ENCODE measurements at places on chromosomes 5 and 9.

DNA sequence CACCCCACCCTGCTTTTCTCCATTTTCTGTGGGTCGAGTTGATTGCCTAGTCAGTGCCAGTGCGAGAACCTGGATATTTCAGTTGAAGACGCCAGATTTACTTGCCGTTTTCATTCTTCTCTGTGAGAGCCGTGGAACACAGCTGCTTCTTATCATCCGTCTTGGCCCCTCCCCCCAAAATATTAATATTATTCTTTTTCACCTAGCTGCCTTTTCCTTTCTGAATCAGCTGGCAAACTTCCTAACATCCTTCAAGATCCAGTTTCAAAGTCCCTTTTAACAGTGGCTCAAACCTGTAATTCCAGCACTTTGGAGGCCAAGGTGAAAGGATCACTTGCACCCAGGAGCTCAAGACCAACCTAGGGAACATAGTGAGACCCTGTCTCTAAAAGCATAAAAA, 117.1 kb upstream of the RASA1 start:
- peaks cover 29% of the 10 kb centered on the region for H3K4me1 ChIP-seq
- no peak for DNase-seq
- no peaks in the 10 kb centered on the region for H3K27me3 ChIP-seq
- H3K4me3 ChIP-seq: no peak overlapping the region
- no peaks in the 10 kb centered on the region for H3K36me3 ChIP-seq
- H3K27ac ChIP-seq: no peak overlapping the region

DNA sequence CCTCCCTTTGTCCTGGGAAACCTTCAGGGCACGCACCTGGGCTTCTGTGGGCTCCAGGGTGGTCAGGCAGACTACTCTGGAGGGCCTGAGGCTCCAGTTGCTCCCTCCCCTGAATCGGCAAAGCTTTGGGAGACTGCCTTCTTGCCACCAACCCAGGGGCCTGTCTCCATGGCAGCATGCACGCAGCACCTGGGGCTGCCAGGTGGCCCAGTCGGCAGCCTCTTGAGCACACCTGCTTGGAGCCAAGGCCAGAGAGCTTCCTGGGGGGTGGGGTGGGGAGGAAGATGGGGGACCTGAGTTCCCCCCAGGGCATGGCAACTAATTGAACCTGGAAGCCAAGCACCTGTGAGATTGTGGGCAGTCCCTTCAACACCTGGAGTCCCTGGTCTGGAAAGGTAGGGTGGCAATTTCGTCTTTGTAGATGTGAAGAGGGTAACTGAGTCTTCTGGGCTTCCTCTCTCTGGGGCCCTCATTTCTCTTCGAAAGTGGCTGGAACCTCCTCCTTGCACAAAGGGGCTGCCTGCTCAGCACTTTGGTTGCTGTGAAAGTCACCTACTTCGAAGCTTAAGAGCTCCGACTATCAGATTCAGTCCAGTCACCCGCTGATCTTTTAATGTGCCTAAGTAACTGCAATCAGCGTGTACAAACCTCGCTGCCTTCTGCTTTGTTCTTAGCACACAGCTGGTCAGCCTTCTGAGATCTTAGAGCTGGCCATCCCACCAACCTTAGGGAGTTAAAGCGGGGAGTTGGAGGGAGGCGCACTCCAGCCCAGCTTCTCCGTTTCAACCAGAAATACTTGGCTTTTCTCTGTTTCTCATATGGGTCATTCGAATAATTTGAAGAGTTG, 4.0 kb downstream of the RNF183 start:
- H3K4me1 ChIP-seq: no peaks in the 10 kb centered on the region
- H3K36me3 ChIP-seq: no peaks in the 10 kb centered on the region
- H3K27me3 ChIP-seq: no peaks in the 10 kb centered on the region
- DNase-seq: no peak
- no peak overlapping the region for H3K4me3 ChIP-seq
- H3K27ac ChIP-seq: no peak overlapping the region

DNA sequence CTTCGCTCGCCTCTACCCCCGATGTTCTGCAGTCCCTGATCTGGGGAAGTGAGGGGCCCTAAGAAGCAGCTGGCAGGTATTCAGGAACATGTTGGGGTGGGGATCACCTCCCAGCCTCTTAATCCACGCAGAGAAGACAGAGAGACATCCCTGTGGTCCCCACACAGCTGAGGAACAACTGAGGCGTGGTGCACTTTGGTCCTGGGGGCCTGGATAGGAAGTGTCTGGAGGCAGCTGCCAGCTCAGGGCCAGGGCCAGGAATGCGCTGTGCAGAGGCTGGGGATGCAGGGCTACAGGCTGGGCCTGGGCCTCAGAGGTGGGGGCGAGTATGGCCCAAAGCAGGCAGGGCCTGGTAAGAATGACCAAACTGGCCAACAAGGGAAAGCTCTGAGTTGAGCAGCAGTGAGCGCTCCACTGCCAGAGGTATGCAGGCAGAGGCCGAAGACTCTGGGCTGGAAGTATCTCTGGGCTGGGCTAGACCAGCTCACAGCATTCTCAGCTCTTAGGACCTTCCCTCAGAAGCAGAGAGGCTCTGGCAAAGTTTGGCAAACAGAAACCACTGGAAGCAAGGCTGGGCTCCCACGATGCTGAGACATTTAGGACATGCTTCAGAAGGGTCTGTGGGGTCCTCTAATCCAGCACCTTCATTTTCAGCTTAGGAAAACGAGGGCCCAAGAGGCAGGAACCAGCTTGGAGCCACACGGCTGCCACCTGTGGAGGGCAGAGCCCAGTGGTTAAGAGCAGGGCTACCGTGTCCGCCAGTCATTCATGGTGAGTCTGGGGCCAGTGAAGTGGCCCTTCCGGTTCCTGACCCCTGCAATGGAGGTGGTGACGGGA, 174.4 kb downstream of the GAPVD1 start:
- no peaks in the 10 kb centered on the region for H3K4me1 ChIP-seq
- no peaks in the 10 kb centered on the region for H3K27me3 ChIP-seq
- no peak overlapping the region for H3K4me3 ChIP-seq
- H3K27ac ChIP-seq: no peak overlapping the region

- H3K4me1 ChIP-seq: peaks cover 10% of the 10 kb centered on the region
- no peak overlapping the region for H3K4me3 ChIP-seq
- no peak overlapping the region for H3K27ac ChIP-seq
Measured at GRCh38 chr9:126720036-126720435, 84.8 kb upstream of the ZBTB43 start.

GRCh38 chr5:102531506-102531905, 32.7 kb upstream of the SLCO6A1 start:
- no peaks in the 10 kb centered on the region for H3K27me3 ChIP-seq
- H3K4me1 ChIP-seq: no peaks in the 10 kb centered on the region
- H3K36me3 ChIP-seq: no peaks in the 10 kb centered on the region
- H3K4me3 ChIP-seq: no peak overlapping the region
- no peak for DNase-seq

DNA sequence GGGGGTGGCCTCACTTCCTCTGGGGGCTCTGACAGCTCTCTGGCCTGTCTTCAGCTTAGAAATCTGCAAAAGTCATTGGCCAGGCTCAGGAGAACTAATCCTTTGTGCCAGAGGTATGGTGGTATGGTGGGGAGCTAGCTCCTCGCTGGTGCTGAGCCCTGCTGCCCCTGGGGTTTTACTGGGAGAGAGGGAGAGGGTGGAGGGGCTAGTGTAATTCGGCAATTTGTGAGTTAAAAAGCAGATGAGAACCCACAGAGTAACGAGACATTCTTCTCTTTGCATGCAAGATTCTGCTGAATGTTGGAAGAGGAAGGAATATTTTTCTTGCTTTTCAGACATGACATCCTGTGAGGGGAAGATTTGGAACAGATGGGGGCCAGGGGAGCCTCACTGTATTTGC, 65.5 kb upstream of the SPRY4 start:
- peak overlapping the region; percentile 36 for H3K4me3 ChIP-seq
- H3K4me1 ChIP-seq: peaks cover 77% of the 10 kb centered on the region
- DNase-seq: no peak
- peak overlapping the region; percentile 94 for H3K27ac ChIP-seq
- no peaks in the 10 kb centered on the region for H3K27me3 ChIP-seq
- peaks cover 18% of the 10 kb centered on the region for H3K36me3 ChIP-seq

DNA sequence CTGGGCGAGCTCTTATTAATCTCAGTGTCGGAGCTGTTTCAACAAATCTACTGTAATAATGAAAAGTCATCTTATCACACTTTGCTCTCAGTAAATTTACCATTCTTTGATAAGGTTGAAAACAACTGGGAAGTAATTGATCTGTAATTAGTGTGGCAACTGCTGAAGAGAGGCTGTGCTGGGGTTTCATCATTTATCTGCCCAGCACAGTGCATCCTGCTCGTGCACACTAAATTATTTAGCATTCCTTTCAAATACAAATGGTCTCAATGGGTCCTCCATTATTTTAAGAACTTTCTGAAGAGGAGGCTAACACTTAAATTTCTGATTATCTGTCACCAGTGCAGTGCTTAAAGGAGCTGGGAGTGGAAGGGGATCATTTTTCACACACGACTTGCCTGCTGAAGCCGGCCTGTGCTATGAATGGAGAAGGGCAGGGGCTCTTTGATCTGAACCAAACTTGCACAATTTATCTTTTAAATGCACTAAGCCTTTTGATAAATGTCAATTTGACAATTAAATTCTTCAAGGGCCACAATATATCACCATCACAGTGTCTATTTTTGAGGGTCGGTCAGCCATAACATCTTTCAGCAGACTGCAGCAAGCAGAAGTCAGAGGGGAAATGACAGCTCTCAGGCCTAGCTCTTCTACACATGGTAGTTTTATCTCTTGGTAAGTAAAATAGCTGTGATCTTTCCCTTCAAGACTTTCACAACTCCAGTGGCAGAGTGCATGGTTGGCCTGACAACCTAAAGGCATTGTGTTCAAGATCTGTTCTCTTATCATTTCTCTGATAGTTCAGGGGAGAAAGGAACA, 106.4 kb upstream of the EFNA5 start:
- no peaks in the 10 kb centered on the region for H3K27me3 ChIP-seq
- no peak overlapping the region for H3K4me3 ChIP-seq
- H3K27ac ChIP-seq: no peak overlapping the region
- no peaks in the 10 kb centered on the region for H3K4me1 ChIP-seq

- peak overlapping the region; percentile 7 for H3K4me3 ChIP-seq
- H3K27me3 ChIP-seq: peaks cover 5% of the 10 kb centered on the region
- H3K4me1 ChIP-seq: no peaks in the 10 kb centered on the region
- H3K36me3 ChIP-seq: no peaks in the 10 kb centered on the region
Measured at GRCh38 chr5:150801117-150801927, 22.8 kb downstream of the SMIM3 start.

DNA sequence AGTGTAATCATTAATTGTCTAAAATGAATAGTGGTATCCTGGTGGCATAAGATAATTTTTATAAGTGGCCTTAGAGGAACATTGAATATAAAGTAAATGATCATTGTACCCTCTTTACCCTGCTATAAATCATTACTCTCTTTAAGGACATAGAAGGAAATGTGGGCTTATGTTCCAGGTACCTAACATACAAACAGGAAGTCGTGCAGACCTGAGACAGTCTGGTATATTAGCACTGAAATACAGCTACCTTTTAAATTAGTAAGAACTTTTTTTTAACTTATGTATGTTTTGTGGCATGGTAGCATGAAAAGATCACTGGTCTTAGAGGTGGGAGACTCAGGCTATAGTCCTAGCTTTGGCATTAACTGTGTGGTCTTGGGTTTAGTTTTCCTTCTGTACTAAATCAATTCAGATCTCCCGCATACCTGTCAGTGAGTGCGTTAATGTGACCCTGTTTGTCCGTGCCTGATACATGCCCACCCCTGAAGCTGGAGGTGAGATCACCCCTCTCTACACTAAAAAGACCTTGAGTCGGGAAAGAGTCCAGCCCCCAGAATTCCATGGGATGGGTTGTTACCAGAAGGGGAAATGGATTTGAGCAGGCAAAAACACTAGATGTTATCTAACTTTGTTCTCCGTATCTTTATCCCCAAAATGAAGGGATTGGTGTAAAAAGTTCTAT, 59.4 kb upstream of the ERBIN start:
- no peaks in the 10 kb centered on the region for H3K36me3 ChIP-seq
- H3K4me1 ChIP-seq: peaks cover 39% of the 10 kb centered on the region
- DNase-seq: no peak
- no peaks in the 10 kb centered on the region for H3K27me3 ChIP-seq

DNA sequence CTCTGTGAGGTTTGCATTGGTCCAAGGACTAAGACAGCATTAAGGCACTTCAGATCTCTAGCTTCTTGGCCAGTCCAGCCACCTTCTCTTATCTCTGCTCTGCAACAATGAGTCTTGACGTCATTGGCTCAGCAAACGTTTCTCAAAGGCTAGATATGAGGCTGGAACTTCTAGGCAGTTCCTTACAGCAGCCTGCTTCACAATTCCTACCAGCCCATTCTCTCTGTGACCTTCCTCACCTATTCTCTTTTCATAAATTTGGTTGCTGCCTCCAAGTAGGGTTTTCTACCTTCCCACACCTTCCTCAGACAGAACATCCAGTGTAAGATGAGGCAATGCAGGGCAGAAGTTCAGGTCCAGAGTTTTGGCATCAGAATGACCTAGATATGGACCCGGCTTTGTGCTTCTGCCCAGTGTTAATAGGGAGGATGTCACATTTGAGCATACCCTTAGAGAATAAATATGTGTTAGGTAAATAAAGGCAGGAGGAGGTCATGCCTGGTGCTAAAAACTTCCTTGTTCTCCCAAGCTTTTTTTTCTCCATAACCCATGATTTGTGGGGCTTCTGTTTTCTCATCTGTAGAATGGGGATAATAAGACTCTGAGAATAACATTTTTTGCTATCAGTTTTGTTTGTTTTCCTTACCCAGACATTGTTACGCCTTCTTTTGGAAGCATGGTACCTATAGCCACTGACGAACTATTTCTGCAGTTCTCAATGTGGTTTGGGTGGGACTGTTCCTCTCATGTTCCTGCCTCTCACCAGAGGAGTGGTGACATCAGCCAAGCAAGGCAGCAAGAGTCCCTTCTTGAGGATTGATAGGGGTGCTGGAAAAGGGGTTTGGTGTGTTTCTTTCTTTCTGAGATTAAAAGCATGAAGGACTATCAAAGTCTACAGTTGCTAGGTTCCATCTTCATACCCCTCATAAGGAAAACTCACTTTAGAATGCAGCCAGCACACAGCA, 220.6 kb upstream of the TRIM32 start:
- H3K36me3 ChIP-seq: no peaks in the 10 kb centered on the region
- H3K4me3 ChIP-seq: no peak overlapping the region
- no peaks in the 10 kb centered on the region for H3K27me3 ChIP-seq
- DNase-seq: no peak
- no peaks in the 10 kb centered on the region for H3K4me1 ChIP-seq
- H3K27ac ChIP-seq: no peak overlapping the region

- H3K4me1 ChIP-seq: no peaks in the 10 kb centered on the region
- DNase-seq: no peak
- no peaks in the 10 kb centered on the region for H3K27me3 ChIP-seq
- H3K4me3 ChIP-seq: no peak overlapping the region
Measured at GRCh38 chr5:39584927-39585326, 160.1 kb upstream of the DAB2 start.

GRCh38 chr9:121474231-121474947, 25.3 kb downstream of the GGTA1 start:
- peaks cover 65% of the 10 kb centered on the region for H3K27me3 ChIP-seq
- no peak overlapping the region for H3K4me3 ChIP-seq
- peak; percentile 64 for DNase-seq
- H3K4me1 ChIP-seq: no peaks in the 10 kb centered on the region

DNA sequence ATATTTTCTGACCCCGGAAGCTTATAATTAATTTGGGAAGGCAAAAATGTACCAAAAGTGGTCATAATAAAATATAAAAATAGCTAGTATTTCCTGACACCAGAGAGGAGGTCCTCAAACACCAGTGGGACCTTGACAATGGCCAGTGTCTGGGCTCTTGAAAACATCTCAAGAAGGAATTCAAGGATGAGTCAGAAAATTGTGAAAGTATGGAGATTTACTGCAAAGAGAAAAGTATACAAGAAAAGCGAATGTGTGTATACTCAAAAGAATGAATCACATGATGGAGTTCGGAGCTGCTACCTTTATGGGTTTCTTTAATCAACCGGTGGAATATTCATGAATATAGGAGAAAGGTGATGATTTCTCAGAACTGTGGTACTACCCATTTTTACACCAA, 1709.0 kb upstream of the WWC1 start:
- H3K36me3 ChIP-seq: no peaks in the 10 kb centered on the region
- H3K27ac ChIP-seq: no peak overlapping the region
- H3K27me3 ChIP-seq: no peaks in the 10 kb centered on the region
